Left renal cortex interstitium (tissue), 4 donors: ENCODE measurements at places on chromosomes 12 and 14. TPM values are rescaled to one million over a fixed set of nuclear protein-coding genes. Genes with fewer than 3 reads are reported as not detected.

LRFN5 gene
- 10.8 TPM for polyA plus RNA-seq

KIAA0586 gene
- 23.6 TPM for polyA plus RNA-seq

GPR162 gene
- polyA plus RNA-seq, result 18.9 TPM

AQP2 gene
- 112 TPM for polyA plus RNA-seq

LRRC74A gene
- not detected for polyA plus RNA-seq

PZP gene
- polyA plus RNA-seq, result 0.93 TPM

ANO2 gene
- 3.5 TPM for polyA plus RNA-seq

DNA sequence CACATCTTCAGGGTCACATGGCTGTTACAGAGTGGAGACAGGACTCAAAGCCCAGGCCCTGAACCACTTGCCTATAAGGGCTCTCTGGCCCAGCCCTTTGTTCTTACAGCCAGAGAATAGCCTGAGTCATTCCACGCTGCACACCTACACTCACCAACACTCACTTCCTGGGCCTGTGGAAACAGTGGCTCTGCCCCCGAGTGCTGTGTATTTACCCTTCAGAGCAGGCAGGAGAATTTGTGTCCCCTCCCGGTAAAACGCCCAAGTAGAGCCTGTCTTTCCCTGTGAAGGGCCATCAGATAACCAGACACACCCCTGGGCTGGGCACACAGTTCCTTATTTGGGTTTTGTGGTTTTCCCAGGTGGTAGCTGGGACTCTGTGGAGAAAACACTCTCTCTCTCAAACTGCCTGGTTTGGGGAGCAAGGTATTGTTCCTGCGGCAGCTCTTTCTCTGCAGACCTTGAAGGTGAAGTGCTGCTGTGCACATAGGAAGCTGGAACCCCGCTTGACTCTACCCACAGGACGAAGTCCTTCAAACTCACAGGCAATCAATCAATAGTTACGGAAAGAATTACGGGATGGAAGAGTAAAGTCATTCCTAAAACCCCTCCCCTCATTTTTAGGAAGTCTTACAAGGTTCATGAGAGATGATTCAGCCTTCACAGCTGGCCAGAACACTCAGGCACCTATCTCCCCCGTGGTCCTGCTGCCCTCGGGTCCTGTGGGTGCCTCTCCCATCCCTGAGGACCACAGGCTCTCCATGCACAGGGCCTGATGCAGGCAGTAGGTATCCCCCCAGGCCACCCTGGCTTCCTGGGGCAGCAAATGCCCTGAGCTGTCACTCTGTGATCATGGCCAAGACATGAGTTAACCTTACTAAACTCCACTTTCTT is 20.3 kb downstream of the FIGNL2 start:
- no peak for DNase-seq

GRCh38 chr14:72577521-72577920 is 316.4 kb downstream of the DPF3 start:
- DNase-seq, result no peak

GRCh38 chr14:23408307-23408630 is 196 bp upstream of the MYH6 start:
- no peak for DNase-seq

DNA sequence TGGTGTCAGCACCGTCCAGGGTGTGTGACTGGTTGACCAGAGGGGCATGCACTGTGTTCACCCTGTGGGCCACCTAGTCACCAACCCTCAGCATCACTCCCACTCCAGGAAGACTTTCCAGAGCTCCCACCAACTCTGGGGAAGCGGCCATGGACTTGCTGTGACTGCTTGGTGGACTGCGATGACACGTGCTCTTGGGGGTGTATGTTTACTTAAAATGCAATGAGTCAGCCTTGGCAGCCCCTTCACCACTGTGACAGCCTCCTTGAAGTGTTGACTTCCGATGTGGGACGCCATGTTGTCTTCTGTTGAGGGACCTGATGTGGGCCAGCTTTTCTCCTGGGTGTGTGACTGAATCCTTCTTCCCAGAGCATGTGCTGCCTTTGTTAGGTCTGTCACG is 151.1 kb upstream of the RTL1 start:
- no peak for DNase-seq

DNA sequence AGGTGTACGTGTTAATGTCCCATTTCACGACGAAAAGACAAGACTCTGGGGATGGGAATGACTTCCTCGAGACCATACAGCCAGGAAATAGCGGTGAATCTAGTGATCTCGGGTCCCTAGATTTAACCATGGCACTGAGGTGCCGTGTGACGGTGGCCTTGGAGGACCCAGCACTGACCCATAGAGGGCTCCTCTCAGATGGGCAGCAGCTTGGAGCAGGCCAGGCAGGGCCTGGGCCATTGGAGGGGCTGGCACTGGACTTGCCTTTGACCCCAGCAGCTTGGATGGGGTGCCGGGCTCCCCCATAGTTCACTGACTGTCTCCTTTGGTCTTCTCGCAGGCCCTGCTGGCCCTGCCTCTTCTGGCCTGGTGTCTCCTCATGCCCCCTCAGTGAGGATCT is 5.4 kb downstream of the TCL1B start:
- DNase-seq, result no peak

DNA sequence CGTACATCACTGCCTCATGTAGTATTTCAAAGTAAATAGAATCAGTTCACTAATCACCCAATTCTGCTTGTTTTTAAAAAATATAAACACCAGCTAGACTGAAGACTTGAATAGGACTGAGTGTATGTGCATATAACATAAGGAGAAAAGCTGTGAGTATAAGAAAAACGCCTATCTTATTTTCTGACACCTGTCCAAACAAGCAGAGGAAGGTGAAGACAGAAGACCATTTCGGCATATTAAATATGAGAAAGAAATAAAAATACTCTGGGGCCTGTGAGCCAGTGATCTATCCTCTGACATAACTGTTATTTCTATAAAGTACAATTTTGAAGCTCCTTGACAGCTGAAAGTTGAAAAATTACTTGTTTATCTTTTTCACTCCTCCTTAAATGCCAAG is 111.3 kb upstream of the EEA1 start:
- no peak for DNase-seq

GRCh38 chr14:69922198-69922597 is 43.0 kb downstream of the SMOC1 start:
- no peak for DNase-seq
